ENCODE measurements at places on chromosomes 6 and 20.

DNA sequence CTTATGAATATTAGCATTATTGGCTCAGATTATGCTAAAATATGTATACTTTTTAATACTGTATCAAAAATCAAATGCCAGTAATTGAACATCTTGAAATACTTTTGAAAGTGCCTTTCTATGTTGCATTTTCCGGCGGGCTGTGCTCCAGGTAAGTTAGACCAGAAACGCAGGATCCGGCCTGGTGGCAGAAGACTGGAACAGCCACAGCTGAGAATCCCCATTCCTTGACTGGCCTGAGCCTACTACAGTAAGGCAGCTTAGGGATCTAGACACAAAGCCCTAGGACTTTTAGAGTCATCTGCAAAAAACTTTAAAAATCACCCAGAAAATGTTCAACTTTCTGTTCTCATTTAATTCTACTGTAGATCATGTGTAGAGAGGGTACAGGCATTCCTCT lies 138.8 kb upstream of the C6orf118 start:
- no peak for DNase-seq

GRCh38 chr6:154822947-154823558 lies 89.8 kb downstream of the SCAF8 start:
- DNase-seq = no peak

- DNase-seq = peak; percentile 56
Observed at GRCh38 chr20:44598423-44599305, 16.3 kb downstream of the PKIG start.

DNA sequence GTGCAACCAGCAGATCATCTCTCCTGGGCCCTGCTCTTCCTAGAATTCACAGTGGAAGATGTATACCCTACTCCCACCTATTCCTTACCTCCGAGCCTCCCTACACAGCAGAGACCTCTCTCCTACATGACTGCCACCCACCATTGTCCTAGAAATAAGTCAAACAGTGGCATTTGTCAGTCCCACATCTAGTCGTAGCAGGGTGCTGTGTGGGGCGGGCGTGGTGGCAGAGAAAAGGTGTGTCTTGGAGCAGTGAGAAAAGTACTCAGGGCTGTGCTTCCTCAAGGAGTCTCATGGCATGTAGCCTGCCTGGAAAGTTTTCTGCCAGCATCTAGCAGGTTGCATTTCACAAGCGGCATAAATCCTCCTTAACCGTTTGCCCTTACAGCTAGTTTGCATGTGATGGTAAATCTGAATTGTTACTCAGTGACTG lies 59.4 kb upstream of the PTGIS start:
- DNase-seq = no peak

GRCh38 chr6:17871189-17871519 lies 116.3 kb downstream of the KIF13A start:
- DNase-seq = no peak

GRCh38 chr6:164124986-164125385 lies 710.5 kb downstream of the QKI start:
- DNase-seq = no peak

DNA sequence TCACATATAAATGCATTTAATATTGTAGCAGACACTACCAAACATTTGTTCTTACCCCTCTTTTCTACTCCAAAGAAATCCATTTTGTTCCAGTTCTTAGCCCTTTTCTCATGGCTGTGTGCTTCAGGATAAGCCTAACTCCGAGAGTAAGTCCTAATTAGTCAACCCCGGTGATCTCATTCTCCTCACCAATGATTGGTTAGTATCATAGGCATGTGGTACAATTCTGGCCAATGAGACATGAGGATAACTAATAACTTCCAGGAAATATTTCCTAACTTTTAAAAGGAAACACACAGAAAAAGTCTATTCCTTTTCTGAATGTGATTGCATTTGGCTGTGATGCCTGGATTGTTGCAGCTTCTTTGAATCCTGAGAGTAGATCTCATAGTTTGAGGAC lies 116.0 kb downstream of the GPR63 start:
- no peak for DNase-seq

DNA sequence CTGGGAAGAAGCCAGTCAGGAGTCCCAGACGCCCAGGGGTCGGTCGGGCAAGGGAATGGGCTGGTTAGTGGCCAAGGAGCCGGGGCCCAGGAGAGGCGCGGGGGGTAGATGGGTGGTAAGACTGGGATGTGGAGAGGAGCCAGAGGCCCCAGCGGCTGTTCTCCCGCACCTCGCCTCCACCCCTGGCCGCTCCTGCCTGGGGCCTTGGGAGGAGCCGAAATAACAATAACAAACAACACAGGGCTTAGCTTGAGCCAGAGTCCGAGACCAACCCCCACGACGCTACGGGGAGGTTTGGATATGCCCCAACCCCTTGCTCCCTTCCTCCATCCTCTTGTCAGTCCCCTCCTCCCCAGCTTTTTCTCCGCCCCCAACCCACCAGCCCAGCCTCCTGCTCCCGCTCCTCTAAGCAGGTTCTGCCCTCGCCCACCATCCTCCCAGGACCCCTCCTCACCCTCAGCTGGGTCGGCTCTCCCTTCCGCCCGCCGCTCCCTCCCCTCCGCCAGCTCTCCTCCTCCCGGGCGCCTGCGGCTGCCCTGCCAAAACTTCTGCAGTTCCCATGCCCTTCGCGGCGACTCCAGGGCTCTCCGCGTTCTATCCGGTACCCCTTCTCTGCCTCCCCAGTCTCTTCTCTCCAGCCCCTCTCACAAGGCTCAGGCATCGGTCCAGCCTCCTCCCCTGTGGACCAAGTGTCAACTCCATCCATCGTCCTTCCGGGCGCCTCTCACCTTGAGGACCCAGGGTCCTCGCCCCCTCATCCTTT lies 1.1 kb downstream of the RNF39 start:
- DNase-seq = no peak

DNA sequence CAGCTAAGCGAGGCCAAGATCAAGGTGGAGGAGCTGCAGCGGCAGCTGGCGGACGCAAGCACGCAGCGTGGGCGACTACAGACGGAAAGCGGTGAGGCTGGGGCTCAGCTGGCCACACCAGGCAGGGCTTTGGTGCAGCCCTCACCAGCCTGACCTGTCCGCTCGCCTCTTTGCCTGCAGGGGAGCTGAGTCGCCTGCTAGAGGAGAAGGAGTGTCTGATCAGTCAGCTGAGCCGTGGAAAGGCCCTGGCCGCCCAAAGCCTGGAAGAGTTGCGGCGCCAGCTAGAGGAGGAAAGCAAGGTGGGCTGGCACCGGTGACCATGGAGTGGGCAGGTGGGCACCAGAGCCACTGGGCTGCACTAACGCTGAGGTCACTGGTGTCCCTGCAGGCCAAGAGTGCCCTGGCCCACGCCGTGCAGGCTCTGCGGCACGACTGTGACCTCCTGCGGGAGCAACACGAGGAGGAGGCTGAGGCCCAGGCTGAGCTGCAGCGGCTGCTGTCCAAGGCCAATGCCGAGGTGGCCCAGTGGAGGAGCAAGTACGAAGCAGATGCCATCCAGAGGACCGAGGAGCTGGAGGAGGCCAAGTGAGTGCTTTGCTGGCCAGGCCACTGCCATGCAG lies 42.8 kb downstream of the MYH7B start:
- DNase-seq = no peak

DNA sequence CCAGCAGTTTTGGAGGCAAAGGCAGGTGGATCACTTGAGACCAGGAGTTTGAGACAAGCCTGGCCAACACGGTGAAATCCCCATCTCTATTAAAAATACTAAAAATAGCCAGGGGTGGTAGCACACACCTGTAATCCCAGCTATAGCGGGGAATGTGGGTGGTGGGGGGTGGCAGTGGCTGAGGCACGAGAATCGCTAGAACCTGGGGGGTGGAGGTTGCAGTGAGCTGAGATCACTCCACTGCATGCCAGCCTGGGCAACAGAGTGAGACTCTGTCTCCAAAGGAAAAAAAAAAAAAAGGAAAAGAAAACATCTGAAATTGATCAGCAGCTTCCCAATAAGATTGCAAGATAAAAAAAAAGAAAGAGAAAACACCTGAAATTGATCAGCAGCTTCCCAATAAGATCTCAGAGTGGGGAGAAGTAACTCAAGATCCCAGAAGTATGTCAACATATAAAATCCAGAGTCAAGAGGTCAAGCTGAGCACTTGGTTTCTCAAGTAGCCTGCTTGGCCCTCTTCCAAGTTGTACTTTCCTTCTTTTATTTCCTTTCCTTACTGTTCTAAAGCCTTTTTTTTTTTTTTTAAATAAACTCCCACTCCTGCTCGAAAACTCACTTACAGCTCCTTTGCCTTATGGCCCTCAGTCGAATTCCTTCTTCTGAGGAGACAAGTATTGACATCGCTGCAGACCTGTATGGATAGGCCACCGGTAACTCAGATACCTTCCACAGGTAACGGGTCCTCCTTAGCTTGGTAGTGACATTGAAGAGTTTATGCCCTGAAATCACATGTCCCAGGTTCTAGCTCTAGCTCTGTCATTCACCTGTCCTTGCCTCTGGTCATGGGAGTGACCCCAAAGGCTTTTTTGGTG lies 368.5 kb upstream of the SYNCRIP start:
- DNase-seq = no peak

- no peak for DNase-seq
Observed at GRCh38 chr6:30625511-30625910, 1.2 kb upstream of the ATAT1 start.

DNA sequence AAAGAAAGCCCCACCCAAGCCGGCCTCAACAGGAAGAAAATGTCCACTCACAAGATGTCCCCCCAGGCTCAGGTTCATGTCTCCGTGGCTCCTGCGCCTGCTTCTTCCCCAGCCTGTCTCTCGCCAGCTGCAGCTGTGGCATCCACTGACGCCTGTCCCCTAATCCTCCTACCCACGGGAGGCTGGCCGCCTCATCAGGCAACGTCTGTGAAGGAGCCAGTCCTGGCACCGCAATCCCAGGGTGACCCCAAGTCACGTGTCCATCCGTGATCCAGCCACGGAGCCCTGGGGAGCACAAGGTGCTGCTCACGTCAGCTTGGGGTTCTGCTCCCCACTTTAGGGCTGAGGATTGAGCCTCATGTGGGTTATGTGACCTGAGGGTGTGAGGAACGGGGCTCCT lies 640.3 kb downstream of the CDH26 start:
- DNase-seq = no peak

- DNase-seq = no peak
Observed at GRCh38 chr20:45589725-45590124, 10.6 kb upstream of the WFDC8 start.

- DNase-seq = no peak
Observed at GRCh38 chr6:153778216-153778615, 260.8 kb upstream of the OPRM1 start.

DNA sequence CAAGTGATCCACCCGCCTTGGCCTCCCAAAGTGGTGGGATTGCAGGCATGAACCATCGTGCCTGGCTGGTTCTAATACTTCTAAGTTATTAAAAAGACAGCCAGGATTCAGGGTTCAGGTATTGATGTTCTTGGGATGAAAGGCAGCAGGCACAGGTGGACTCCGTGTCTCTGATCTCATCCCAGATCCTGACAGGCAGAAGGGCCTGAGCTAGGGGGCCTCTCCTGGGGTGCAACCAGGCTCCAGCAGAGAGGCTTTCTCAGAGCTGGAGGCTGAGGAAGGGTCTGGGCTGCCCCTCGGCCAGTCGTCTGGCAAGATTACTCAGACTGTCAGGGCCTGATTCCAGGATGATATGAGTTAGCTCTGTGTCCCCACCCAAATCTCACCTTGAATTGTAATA lies 106.3 kb downstream of the SCML4 start:
- no peak for DNase-seq

DNA sequence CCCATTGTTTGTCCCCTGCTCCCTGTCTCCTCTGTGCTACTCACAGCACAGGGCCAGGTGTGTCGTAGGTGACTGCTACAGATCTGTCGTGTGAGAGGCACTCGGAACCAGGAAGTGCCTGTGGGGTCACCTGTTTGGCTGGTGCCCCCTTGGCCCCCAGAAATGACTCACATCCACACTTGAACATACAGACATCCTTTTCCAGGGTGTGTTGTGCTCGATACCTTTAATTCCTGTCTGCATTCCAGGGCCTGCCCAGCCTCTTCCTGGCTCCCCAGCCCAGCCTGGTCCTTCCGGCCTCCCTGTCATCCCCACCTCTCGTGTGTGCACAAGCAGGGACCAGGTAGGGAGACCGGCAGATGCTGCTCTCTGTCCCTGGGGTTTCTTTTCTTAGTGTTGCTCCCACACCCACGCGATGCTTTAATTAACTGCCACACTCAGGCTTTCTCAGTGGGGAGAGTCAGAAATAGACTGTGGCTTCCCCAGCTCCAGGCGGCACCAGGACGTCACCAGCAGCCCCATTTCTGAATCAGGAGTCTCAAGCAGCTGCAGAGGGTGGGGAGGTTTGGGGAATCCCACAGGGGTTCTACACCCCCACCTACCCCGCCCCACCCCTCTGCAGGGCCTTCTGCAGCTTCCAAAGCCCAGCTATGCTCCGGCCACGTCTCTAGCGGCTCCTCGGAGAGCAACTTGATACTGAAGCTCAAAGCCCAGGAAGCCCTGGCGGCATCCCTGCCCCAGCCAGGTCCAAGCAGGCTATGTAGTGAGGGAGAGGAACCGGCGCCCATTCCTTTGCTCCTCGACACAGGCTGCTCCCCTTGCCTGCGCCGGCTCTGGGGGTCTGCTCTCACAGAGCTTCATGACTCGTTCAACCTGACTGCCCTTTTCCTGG lies 102.2 kb downstream of the SYCP2 start:
- DNase-seq = no peak

DNA sequence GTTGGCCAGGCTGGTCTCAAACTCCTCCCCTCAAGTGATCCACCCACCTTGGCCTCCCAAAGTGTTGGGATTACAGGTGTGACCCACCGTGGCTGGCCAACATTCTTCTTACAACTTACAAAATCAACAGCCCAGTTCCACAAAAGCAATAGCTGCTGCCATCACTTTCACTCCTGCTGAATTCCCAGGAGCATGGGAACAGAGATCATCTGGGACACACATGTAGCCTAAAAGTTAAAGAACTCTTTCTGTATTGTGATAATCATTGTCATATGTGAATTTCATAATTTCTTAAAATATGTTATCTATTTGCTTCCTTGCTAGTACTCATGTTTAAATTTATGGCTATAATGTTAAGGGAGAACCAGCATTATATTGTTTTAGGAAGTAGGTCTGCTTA lies 51.7 kb downstream of the NCOA6 start:
- no peak for DNase-seq

DNA sequence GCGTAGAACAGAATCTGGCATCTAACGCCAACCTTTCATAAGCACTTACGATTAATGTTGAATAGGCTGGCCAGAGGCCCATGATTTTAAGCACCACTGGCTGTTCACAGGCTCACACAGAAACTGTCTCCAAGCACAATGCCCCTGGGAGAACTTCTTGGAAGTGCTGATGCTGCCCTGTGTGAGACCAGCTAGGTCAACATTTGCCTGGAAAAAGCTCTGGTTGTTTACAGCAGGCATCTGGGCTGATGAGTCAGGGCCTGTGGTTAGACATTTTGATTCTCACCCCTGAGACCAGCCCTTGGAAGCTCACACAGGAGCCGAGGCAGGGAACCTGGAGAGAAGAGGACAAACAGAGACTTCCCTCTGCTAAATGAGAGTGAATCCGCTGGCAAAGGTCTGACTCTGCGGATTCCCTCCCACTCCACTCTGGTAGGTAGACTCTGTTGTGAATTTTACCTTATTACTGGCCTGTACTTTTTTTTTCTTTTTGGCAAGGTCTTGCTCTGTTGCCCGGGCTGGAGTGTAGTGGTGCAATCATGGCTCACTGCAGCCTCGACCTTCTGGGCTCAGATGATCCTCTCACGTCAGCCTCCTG lies 6.8 kb upstream of the SULF2 start:
- no peak for DNase-seq

GRCh38 chr6:101150226-101150625 lies 243.3 kb upstream of the GRIK2 start:
- DNase-seq = no peak
